ENCODE measurements at places on chromosomes 16 and 17.
A peak's percentile ranks its signal among the peaks of the same experiment; 100 is the strongest.

DNA sequence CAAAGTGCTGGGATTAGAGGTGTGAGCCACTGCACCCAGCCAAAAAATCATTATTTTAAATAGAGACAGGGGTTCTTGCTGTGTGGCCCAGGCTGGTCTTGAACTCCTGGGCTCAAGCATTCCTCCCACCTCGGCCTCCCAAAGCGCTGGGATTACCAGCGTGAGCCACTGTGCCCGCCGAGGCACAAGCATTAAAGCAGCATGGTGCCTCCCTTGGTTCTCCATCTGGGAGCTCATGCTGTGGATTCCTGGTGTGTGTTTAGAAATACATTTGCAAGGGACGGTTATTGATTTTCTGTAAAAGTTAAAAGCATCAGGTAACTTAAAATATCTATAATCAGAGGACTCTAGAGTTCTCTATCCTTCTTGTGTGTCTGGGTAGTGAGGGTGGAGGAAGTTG, 14.7 kb upstream of the CAPN15 start:
- no peak for DNase-seq

- no peak for DNase-seq
These were observed 109.3 kb upstream of the CHMP6 start for GRCh38 chr17:80882323-80882722.

- no peak for DNase-seq
These were observed 16.8 kb downstream of the HIC1 start for GRCh38 chr17:2071455-2072281.

DNA sequence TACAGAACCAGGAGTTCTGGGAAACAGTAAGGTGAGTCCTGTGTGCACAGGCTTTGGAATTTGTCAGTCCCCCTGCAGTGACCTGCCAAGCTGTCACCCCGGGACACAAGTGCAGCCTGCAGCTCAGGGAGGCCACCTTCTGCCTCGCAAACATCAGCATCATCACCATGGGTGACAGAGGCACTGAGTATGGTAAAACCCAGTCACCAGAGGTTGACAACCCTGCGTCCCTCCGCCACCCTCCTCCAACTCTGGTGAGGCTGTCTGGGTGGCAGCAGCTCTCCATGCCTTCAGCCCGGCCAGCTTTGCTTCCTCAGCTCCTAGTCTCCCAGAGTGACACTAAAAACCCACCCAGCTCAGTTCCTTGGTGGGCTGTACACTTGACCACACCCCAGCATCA, 221.0 kb downstream of the CPPED1 start:
- DNase-seq = no peak

GRCh38 chr17:44308320-44308818, at the start of gene RUNDC3A:
RUNDC3A (plus strand) TSS chr17:44308601; CDS start chr17:44308833, 232 bp downstream.
- peak; percentile 61 for DNase-seq

GRCh38 chr17:77018504-77018903, 122.3 kb upstream of the SEC14L1 start:
- DNase-seq = no peak

- no peak for DNase-seq
These were observed 153.9 kb upstream of the CACNG3 start for GRCh38 chr16:24102209-24102660.

GRCh38 chr17:81932333-81932983, 4.6 kb downstream of the PYCR1 start:
- no peak for DNase-seq

- no peak for DNase-seq
These were observed 65.2 kb upstream of the ZNF469 start for GRCh38 chr16:88317613-88317965.

DNA sequence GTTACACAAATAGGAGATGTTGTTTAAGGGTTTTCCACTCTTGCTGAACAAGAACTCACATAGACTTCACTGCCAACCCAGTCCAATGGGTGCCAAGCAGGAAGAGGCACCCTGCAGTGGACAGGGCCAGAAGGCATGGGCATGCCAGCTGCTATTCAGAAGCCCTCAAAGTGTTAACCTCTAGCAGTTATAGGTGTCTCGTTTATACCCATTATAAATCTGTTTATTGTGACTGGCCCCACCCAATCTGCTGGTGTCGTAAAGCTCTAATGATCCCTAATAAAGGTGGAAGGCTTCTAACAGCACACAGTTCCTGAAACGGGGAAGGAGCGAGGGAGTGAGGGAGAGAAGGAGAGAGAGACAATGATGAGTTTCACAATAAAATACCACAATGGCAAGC, 23.9 kb downstream of the HNF1B start:
- DNase-seq = no peak

DNA sequence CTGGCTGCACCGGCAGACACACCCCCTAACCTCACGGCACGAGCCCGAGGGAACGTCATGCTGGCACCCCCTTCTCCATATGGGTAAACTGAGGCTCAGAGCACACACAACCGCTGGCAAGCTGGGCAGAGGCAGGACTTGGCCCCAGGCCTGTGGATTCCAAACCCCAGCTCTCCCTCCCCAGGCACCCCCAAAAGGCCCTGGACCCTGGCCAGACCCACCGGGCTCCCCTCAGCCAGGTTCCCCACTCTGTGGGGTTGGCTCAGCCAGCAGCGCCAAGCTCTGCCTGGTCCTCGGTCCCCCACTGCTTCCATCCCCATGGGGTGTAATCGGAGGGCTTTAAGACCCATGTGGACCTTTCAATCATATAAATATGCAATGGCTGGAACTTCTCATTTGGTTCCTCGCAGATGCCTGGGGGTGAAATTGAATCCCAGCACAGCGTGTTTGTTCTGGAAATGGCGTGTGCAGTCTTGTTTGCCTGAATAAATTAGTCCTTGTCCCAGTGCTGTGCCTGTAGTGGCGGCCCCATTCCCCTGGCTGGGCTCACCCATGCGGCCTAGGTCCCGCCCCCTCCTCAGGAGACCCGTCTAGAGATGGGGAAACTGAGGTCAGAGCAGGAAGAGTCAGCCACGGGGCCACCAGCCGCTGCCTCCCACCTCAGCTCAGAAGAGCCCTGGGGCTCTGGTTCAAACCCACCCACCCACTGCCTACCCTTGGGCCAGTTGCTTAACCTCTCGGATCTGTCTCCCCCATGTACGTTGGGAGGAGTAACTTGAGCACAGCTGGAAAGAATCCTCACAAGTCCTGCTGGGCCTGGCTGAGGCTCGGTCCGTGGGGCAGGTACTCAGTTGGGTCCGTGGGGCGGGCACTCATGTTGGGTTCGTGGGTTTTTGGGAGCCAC, 57.3 kb downstream of the ZFPM1 start:
- no peak for DNase-seq

DNA sequence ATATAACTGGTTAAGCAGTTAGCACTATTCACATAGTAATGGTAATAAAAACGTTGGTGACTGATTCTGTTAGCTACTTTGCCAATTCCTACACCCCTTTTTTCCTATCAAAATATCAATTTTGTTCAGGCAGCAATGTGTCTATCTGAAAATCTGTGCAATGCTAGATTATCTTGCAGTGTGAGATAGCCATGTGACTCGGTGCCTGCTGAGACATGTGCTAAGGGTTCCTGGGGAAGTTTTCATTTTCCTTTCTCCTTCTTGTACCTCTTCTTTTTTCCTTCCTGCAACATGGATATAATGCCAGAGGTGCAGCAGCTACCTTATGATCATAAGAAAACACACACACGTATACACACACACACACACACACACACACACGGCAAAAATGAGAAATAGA, 100.5 kb upstream of the SHISA6 start:
- no peak for DNase-seq

DNA sequence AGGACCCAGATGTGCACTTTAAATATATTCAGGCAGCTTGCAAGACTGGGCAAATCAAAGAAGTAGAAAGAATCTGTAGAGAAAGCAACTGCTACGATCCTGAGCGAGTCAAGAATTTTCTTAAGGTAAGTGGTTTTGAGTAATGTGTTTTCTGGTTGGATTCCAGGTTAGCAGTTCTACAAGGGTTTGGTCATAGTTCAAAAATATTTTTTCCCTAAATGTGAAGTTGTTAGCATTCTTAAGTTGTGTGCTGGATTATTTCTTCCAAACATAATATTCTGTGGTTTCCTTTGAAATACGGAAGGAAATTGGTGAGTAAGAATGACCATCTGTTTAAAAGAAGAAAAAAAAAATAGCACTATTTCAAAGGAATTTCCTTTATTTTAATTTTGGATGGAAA, 38.4 kb downstream of the PTRH2 start:
- no peak for DNase-seq

DNA sequence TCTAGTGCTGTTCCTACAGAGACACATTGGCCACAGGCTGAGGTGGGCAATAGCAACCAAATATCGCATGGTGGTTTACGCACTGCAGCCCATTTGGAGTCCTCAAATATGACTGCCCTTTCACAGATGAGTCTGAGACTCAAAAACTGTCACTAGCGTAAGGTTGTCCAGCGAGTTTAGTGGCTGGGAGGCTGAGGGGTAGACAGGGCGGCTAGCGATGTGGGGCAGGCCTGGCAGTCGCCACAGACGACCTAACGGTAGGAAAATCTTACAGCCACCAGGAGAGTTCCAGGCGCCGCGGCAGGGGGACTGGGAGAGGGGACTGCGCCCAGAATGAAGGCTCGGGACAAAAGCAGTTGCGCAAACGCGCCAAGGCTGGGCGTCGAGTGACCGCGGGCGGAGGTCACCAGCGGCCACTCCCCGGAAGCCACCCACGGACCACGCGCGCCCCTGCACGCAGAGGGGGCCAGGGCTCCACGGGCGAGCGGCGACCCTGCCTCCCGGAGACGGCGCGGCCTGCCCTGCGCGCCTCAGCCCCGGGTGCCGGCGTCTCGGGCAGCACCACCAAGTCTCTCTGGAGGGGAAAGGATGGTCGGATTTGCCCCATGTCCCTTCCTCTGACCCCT, 699 bp upstream of the MAP1LC3B start:
- DNase-seq = no peak

All from omental fat pad (tissue), 4 donors.